ENCODE measurements at places on chromosomes 3 and 15.

- DNase-seq, result no peak
Measured at GRCh38 chr3:13078163-13078905, 5.1 kb upstream of the IQSEC1 start.

DNA sequence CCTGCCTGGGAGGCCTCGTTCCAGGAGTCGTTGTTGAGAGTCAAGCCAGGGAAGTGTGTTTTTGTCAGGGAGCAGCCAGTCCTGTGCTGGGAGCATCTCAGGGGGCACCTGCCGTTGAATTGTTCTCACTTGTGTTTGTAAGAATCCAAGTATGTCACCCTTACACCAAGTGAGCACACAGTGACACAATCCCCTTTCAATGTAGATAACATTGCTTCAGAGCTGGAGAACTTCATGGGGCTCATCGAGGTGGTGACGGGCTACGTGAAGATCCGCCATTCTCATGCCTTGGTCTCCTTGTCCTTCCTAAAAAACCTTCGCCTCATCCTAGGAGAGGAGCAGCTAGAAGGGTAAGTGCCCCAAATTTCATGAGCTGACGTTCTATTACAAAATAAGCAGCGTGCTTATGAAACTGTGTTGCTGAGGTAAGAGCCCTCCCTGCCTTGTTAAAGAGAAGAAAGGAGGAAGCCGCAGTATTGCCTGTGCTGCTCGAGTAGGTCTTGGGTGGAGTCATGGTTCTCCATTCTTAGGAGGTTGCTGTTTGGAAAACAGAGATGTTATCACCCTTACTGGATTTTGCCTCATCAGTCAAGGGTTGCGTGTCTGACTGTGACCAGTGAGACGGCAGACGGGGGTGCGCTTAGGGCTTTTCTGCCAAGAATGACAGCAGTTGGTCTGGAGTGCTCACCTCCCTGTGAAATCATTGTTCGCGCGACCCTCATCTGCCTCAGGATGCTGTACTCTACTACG lies 108.1 kb downstream of the PGPEP1L start:
- DNase-seq, result no peak

GRCh38 chr3:31448035-31448881 lies 84.5 kb upstream of the STT3B start:
- no peak for DNase-seq

- no peak for DNase-seq
Measured at GRCh38 chr3:172653004-172653572, 57.8 kb downstream of the NCEH1 start.

DNA sequence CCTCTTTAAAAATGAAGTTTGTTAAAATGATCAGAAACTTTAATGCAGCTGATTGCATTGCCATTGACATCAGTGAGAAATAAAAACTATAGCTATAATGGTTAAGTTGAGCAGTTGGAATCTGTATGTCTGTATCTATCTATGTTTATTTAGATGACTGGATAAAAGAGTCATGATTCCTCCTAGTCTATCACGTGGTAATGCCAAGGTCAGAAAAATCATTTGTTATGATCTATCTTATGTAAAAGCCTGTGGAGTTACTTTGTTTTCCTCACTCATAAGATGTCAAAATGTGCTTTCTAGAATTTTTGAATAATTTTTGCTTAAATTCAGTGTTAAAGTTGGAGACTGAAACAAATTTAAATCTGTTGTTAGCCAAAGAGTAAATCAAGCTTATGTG lies 63.3 kb downstream of the MBNL1 start:
- no peak for DNase-seq

GRCh38 chr3:155602307-155602706 lies 142.6 kb downstream of the PLCH1 start:
- DNase-seq, result no peak

- no peak for DNase-seq
Measured at GRCh38 chr3:99925584-99926230, 108.0 kb downstream of the CMSS1 start.

GRCh38 chr3:65993134-65993900 lies 45.4 kb downstream of the MAGI1 start:
- no peak for DNase-seq

DNA sequence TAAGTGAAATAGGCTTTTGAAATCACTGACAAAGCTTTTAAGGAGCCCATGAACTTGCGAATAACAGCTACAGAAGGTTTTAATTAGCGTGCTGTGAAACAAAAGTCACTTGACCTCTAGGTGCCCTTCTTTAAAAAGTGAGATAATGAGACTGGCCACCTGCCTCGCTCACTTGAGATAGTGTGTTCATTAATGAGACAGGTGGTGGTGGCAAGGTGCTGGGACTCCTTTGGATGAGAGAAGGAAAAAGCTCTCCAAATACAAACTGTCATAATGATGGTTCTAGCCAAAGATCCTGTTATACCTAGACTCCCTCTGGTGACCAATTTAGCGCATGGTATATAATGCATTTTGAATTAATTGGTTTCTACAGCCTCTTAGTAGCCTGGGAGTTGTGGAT lies 22.7 kb upstream of the IREB2 start:
- no peak for DNase-seq

DNA sequence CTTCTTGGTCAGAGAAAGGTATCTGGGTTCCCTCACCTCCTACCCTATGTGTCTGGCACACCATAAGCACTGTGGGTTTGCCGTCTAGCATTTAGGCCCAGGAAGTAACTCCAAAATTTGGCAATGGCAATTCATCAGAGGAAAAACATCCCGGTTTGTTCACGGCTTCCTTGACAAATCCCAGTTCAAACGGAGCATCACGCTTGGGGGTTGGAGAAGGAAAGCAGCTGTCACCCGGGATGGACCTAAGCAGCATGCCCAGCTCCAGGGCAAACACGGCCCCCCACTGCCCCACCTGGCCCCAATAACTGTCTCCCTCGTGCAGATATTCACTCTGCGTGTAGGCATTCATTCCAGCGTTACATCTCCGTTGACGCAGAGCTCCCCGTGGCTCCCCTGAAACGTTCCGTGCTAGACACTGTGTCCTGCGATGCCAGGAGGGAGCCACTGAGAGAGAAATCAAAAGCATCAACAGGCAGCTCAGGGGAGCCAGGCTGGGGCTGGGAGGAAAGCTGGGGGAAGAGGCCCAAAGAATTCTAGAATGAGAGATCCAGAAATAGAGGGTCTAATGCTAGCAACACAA lies 41.4 kb downstream of the NTRK3 start:
- DNase-seq, result no peak

DNA sequence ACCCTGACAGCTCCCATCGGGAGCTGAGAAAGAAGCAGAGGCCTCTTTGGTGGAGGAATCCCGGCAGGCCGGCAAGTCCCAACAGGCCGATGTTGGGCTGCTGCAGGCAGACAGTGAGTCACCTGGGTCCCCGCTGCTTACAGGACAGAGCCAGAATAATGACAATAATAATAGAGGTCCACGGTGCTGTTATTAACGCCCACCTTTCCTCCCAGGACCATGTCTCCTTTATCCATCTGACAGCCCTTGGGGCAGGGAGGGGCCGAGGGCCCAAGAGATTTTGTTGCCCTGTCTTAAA lies 29.3 kb upstream of the MAGEF1 start:
- DNase-seq, result no peak

DNA sequence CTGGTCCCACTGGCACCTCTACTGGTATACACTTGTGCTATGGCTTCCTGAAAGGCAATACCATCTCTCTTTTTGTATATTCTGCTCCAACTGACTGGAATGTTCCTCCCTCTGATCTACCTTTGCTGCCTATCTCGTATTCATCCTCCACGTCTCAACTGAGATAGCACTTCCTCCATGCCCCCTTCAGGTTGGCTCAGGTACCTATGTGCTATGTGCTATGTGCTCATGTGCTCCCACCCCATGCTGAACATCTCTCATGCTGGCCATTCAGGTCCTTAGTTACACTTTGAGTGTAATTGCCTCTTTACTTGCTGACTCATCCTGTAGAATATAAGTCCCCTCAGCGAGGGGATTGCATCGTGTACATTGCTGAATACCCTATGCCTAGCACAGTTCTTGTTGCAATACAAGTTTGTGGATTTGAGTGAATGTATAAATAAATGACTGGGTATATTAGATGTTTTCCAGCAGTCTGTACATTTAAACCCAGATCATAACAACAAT lies 156.9 kb downstream of the SOX2 start:
- no peak for DNase-seq

DNA sequence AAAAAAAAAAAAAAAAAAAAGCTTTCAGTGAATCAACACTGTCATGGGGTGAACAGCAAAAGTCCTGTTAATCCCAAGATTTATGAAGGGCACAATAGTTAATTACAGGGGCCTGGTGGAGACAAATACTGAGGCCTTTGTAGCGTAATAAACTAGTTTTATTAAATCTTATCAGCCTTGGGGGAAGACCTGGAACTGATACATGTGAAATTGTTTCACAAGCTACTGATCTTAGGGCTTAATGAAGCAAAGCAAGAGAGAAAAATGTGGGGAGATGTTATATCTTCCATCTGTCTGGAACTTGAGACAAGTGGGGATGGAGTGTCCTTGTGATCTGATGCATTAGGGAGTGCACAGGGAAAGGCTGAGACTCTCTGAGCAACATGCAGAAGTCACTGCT lies 47.9 kb upstream of the OSBPL11 start:
- DNase-seq, result no peak

GRCh38 chr3:179528772-179529171 lies 34.0 kb upstream of the ACTL6A start:
- DNase-seq, result no peak

DNA sequence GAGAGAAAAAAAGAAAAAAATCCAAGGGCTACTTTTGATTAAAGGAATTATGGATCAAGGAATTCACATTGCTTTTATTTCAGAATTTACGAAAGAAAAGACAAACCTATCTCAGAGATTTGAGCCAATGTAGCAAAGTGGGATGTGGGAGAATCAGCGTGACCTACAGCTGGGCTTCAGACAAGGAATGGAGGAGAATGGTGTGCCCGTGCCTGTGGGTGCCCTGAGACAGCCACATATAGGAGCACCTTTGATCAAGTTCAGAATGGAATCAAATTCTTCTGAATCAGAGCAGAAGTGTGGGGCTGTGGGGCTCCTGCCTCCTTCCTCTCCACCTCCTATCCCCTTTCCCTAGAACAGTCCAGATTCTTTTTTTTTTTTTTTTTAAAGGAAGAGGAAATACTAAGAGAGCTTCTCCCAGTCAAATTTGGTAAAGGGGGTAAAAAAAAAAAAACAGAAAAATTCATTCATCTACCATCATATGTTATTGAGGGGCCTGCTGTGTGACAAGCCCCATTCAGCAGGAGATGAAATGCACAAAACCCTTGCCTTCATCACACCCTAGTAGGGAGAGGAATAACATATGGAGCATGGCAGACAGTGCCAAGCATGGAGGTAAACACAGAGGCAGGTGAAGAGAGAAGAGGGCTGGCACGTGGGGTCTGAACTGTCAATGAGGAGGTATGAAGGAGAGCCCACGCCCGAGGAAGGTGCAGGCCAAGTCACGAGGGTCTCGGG lies 25.0 kb upstream of the MUSTN1 start:
- DNase-seq, result no peak

- peak; percentile 88 for DNase-seq
Measured at GRCh38 chr15:67150023-67150860, 84.8 kb downstream of the SMAD3 start.

DNA sequence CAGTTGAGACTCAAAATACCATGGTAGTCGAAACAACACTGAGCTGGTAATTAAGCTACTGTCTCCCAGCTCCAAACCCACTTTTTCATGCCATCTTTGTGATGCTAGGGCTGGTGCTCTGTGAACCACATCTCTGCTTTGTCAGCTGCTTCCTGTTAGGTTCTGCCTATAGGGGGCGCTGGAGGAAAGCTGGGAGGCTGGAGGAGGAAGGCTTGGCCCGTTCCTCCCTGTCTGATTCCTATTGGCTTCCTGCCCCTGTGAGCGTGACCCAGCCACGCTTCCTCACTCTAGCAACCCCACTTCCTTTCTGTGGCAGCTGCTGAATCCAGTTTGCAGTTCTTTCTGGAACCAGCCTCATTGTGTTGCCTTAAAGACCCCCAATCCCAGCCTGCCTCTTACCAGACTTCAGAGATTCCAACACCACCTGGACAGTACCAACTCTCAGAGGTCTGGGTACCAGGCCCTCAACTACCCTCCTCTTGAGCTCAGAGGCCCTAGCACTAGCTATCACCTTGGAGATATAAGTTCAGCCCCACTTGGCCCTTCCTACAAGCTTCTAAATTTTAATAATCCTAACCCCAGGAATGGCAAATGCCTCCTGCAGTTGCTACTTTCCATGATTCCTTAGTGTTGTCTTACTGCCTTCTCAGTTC lies 120.9 kb downstream of the ERC2 start:
- DNase-seq, result no peak

GRCh38 chr3:13137941-13138832 lies 65.0 kb upstream of the IQSEC1 start:
- DNase-seq, result peak; percentile 62

- no peak for DNase-seq
Measured at GRCh38 chr15:66641485-66642315, 60.3 kb upstream of the SMAD6 start.

DNA sequence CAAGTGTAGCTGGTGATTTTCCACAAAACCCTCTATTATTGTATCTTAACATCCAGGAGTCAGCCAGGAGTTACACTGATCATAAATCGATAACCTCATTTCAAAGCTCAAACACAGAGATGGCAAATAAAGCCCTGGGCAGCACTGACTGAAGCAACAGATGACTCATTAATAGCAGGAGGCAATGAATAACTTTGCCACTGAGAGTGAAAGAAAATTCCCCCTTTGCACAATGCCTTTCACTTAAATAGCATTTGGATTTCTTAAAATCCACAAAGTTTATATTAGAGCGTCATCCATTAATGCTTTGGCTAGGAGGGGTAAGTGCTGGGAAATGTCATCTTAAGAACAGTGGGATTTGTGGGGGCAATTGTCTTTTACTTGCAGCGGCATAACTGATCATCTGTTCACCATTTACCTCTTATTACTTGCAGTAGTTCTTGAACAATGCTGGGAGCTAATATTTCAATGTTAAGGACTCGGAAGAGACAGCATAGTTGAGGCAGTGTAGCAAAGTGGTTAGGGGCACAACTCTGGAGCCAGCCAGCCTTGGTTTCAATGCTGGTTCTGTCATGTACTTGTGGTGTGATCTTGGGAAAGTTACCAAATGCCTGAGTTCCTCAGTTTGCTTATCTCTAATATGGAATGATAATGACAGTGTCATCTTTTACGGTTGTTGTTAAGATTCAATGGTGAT lies 630.4 kb upstream of the TBL1XR1 start:
- no peak for DNase-seq

DNA sequence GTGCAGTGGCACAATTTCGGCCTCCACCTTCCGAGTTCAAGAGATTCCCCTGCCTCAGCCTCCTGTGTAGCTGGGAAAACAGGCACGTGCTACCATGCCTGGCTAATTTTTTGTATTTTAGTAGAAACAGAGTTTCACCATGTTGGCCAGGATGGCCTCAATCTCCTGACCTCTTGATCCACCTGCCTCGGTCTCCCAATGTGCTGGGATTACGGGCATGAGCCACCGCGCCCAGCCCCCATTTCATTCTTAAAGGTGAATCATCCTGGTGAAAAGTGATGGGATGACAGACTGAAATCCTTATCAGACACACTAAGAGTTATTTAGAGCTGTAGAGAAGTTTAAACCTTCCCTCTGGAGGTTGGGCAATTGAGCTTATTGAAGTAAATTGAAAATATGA lies 24.1 kb upstream of the SERPINI2 start:
- no peak for DNase-seq
